ENCODE measurements at places on chromosomes 5 and 9.

GRCh38 chr9:98216391-98216790, 24.0 kb upstream of the CORO2A start:
- DNase-seq: no peak

GRCh38 chr9:126618190-126618584, 4.5 kb downstream of the LMX1B start:
- DNase-seq: no peak

DNA sequence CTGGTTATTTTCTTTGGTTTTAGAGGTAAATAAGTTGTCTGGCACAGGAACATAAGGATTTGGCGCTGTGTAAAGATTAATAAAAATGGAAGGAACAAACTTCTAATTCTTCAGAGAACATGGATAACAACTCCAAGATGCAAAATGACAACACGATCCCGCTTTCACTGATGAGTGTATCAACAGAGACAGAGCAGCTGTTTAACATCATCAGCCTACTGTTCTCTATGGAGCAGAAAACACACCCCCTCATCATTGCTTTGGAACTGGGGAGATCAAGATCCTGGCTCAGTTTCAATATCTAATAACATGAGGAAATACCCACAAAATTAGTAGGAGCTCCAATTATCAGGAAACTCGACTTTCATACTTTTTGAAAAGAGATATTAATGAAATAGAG, 8.3 kb upstream of the GAS1 start:
- no peak for DNase-seq

GRCh38 chr9:2117527-2117926, 102.4 kb downstream of the SMARCA2 start:
- DNase-seq: no peak

DNA sequence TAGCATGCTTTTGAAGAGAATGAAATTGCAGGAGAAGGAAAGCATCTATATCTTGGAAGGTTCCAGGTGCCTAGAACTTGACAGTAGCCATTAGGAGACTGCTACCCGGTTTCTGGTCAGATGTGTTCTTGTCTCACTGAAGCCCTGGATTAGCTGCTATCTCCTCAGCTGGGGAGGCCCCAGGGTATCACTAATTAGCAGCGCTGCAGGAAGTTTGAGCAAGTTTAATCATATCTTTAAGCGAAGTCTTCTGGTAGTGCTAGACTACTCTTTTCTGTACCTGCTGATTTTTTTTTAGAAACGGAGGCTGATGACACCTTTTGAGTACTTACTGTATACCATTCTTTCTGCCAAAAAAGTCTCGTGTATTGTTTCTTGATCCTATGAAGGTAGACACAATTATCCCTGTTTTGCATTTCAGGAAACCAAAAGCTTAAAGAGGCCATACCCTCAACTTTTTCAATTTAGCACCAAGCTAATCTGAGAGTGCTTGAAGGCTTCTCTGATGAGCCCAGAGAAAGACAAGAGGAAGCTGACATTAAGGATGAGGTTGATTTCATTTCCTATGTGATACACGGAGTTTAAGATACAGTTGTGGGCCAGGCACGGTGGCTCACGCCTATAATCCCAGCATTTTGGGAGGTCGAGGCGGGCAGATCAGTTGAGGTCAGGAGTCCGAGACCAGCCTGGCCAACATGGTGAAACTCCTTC, 201.3 kb downstream of the ARHGAP26 start:
- DNase-seq: no peak

- no peak for DNase-seq
Measured at GRCh38 chr5:132901036-132901435, 27.6 kb downstream of the LEAP2 start.

- no peak for DNase-seq
Measured at GRCh38 chr5:147830035-147830434, 1.4 kb downstream of the SPINK1 start.
